Ascending aorta (tissue), 2 donors: ENCODE measurements at places on chromosomes 2 and 18.

DNA sequence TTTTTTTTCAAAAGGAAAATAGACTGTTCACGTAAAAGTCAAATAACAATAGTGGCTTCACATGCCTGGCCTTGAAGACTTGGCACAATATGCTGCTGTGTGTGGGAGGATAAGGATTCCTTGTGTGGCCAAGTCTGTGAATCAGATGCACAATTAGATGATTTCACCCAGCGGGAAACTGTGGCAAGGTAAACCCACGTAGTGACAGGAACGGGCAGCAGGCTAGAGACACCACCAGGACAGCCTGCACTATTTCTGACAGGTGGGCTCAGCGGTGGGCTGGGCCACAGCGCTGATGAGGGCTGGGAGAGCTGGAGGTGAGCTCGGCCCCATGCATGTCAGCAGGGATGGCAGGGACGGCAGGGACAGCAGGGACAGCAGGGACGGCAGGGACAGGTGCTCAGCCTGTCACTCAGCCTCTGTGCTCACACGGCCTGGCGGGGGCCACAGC, 21.6 kb downstream of the SNORC start:
- DNase-seq, result no peak

DNA sequence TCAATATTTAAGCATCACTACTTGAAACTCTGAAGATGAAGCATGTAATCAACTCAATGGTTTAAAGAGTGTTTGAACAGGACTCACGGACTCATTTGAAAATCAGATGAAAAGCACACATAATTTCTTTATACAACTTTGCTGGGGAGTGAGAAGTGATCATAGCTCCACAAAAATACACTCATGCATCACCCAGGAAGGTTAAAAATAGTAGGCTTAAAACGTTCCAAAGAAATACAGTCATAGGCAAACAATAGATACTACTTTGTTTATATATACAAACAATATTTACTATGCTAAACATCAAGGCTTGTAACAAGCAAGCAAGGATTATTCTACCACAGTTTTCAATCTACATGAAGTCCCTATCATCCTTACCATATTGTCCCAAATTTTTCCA, 11.6 kb downstream of the HNRNPLL start:
- no peak for DNase-seq

- no peak for DNase-seq
Observed at GRCh38 chr2:238853218-238853617, 5.3 kb downstream of the TWIST2 start.

GRCh38 chr2:212929116-212929515, 222.3 kb downstream of the IKZF2 start:
- DNase-seq, result no peak

DNA sequence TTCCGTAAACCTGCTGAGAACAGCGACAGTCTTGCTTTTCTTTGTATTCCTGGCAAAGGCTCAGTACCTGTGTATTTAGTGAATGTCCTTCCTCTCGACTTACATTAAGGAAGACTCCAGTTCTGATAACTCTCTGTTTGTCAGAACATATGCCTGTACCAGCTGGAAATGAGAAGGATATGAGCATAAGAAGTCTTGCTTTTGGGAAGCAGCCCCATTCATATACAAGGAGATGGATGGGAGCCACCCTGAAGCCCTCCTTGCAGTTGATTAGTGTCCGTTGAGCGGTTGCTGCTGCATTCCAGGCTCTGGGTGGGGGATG, 59.8 kb downstream of the SH3BP4 start:
- no peak for DNase-seq

GRCh38 chr18:68665628-68666027, 49.3 kb downstream of the TMX3 start:
- DNase-seq, result no peak

DNA sequence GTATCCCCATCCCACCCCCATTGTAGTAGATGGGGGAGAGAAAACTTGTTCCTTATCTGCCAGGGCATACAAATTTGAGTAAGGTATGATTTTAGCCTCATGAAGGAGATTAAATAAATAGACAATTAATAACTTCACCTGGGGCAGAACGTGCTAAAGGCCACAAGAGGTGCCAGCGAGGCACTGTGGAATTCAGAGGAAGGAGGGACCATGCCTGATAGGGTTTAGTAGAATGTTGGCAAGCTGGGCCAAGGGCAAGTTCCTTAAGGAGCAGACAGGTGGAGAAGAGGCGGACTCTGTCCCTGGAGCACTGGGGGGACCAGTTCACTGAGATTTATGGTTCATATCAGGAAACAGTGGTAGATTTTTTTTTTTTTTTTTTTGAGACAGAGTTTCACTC, 22.5 kb downstream of the STAMBP start:
- no peak for DNase-seq

DNA sequence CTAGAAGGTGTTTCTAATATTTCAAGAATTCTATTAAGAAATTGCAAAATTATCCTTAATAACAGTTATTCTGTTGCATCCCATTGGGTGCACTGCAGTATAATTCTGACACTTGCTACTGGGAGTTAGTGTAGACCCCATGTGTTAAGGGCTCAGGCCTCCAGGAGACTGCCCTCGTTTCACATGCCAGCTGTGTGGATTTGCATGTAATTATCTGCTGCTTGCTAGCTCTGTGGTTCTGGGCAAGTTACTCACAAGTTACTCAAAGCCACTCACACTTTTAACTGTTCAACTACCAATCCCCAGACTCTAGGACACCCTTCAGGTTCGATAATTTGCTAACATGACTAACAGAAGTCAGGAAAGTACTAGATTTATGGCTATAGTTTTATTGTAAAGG, 38.6 kb downstream of the ST6GAL2 start:
- DNase-seq, result no peak

- no peak for DNase-seq
Observed at GRCh38 chr2:189751080-189751658, 11.4 kb downstream of the OSGEPL1 start.

- DNase-seq, result no peak
Observed at GRCh38 chr2:54529935-54530334, 73.8 kb downstream of the SPTBN1 start.

DNA sequence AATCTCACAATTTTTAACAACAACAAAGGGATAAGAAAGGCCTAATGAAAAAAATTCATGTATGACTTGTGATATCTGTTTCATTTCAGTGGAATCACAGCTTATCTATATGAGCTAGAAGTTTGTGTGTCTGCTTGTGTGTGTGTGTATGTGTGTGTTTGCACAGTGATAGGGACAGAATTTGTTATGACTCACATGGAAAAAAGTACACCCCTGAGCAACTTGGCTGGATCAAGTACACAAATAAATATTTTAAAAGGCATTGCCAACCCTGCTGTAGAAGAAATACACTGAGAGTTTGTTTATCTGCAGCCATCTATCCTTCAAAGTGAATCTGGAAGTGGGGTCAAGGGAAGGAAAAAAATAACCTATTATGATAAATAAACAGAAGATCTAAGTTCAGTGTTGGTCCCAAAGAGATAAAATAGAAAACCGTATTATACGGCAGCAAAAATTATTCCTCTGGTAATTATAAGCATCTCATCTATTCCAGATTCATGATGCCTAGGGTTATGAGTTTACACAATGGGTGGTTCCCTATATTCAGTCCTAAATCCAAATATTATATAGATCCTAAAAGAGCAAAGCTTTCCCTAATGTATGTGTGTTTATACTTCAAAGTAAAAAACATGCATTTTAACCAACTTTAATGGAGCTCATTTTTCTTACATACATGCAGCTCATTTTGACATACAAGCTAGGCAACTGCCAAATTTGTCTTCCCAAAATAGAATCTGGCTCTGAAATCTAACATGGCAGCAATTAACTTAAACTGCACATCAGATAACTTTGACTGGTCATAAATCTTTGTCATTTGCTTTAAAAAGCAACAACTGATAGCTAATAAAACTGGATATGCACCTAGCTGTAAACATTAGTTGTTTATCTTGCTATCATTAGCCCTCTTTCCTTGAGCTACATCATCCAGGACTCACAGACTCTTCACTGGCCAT, 420.6 kb downstream of the IRS1 start:
- no peak for DNase-seq

DNA sequence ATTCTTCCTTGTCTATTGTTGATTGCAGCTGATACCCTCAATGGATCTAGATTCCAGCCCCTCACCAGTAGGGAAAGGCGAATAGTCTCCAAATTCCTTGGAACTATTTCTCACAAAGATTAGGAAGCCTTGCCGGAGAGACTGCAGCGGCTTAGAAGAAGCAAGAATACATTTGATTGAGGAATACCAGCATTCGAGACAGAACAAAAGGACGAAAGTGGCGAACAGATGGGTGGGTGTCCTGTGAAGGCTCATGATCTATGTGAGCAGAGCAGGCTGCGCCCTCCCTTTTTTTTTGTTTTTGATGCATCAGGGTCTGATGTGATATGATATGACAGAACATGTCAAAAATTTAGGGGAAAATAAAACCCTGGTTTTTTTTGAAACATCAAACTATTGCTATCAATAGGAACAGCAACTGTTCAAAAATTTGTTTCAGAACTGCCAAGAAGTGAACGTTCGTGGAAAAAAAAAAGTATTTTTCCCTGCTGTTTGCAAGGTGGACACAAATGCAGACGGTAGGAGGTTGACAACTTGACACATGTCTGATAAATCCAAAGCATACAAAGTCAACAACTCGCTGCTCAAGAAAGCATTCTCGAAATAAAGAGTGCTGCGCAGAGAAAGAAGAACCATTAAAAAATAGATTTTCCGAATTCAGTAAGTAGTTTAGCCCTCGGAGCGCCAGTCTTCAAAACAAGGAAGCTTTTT, 49.1 kb downstream of the PTGR3 start:
- DNase-seq, result no peak

- no peak for DNase-seq
Observed at GRCh38 chr2:225911019-225911418, 511.5 kb downstream of the NYAP2 start.
